ENCODE measurements at places on chromosomes 16 and 17.

- no peak for DNase-seq
Measured at GRCh38 chr17:50272246-50272645, 2.0 kb upstream of the TMEM92 start.

GRCh38 chr17:1186923-1187771, 7.4 kb upstream of the ABR start:
- peak; percentile 69 for DNase-seq

- DNase-seq: no peak
Measured at GRCh38 chr16:11534262-11534661, 52.5 kb downstream of the LITAF start.

DNA sequence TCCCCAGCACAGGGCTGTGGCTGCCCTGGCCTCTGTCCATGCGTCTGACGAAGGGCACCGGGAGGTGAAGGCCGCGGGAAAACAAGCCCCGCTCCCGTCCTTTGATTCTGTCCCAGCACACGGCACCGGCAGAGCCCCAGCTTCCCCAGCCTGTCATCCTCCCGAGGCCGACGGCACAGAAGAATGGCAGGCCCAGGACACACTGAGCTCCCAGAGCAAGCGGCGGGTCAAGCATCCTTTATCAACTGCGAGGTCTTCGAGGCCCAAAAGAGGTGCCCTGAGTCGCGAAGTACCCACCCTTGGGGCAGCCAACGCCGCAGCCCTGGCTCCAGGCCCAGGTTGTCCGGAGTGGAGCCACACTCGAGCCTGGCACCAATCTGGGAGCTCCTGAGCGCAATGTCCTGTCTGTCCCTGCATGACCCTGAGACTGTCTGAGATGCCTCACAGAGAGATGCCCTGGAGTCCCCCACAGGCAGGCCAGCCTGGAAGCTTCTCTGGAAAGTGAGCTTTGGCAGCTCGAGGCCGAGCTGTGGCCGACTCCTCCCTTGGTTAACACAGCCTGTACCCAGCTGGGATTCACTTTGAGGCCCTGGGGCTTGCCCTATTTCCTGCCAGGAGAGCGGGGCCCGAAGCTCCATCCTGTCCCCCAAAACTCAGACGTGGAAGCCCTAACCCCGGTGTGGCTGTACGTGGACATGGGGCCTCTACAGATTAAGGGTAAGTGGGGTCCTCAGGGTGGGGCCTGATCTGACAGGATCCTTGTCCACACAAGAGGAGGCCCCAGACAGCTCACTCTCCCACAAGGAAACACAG, 23.3 kb downstream of the SLC7A5 start:
- DNase-seq: no peak

DNA sequence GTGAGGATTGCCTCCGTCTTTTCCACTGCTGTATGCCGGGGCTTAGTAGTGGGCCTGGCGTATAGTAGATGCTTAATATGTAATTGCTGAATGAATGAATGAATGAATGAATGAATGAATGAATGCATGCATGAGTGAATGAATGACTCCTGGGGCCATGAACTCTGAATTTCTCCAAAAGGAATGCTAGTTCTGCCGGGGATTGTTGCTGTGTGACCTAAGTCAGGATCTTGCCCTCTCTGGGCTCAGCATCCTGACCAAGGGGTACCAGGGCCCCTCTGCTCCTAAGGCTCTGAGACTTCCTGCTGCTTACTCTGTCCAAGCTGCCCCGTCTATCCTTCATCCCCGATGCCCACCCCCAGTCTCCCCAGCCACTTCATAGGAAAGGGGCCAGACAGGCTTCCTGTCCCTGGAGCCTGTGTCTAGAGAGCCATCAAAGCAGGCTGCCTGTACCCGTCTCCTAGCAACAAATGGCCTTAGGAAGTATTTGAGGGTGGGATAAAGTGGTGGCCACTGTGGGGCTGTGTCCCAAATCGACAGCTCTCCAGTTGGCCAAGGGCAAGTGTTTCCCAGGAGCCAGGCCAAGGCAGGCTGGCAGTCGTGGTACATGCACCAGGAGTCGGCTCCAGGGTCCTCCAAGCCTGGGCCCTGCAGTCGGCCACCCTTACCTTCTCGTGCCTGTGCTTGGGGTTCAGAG, 11.6 kb upstream of the MPRIP start:
- DNase-seq: no peak

DNA sequence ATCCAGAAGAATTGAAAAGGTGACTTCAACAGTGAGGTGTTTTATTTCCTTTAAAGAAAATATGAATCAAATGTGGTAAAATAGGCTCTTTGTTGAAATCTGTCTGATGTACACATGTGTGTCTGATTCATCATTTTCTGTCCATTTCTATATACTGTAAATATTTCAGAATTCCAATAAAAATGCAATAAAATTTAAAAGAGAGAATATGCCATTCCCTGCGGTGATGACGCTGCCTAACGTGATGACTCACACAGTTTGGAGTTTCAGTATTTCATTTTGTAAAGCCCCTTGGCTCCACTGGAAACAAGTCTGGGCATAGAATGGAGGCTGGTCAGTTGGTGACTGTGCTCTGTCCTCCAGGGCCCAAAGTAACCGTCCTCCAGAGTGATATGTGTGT, 482.5 kb upstream of the CDH5 start:
- no peak for DNase-seq

- no peak for DNase-seq
Measured at GRCh38 chr17:828761-829160, 46.6 kb downstream of the MRM3 start.

DNA sequence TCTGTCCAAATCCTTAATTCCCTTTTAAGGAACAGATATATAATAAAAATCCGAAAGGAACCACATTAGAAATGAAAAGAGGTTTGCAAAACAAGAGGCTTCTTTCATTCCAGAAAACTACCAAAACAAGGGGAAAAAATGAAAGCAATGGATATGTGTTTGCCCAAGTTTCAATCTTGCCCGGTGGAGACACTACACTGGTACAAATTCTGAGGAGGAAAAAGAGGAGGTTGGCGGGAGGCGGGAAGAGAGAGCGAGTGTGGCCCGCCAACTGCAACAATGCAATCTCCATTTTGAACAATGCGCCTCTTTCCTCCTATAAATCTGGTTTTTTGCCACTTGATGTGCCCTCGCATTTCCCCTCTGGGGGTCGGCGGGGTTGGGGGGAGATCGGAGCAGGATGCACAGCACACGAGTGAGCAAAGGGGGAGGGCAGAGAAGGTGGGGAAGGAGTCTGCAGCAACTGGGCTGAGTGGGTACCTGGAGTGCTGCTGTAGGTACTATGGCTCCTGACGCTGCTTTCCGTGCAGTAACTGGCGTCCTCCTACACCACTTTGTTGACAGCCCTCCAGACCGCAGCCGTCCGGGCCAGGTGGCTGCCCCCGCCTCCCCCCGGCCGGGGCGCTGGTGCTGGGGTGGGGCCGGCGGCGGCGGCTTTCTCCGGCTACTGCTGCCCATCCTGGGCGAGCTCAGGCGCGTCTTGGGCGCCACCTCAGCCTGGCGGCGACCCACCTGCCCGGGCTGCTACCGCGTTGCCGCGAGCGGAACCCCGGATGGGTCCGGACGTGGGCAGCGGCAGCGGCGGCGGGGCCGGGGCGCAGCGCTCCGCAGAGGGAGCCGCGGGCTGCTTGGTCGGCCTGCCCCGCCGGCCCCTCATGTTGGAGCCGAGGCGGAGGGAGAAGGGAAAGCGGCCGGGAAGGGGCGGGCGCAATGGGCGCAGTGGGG, 93.8 kb upstream of the PLEKHM1 start:
- peak; percentile 92 for DNase-seq

GRCh38 chr16:56603589-56603988, 4.8 kb upstream of the MT2A start:
- DNase-seq: peak; percentile 13

GRCh38 chr16:65572156-65572555, 450.3 kb upstream of the CDH11 start:
- DNase-seq: no peak

DNA sequence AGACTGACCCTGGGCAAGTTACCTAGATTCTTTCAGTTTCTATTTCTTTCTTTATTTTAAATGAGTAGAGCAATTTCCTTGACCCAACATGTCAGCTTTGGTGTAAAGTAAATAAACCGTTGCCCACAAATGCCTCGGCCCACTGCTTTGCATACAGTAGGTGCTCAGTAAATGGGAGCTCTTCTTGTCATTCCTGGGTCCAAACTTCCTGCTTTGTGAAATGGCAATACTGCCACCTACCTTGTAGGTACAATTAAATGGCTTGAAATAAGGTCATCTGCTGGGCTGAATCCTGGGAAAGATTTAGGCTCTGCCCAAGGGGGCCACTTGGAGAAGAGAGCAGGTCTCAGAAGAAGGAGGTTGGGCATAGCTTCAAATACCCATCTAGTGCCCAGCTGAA, 253.0 kb downstream of the HS3ST3B1 start:
- DNase-seq: peak; percentile 15

DNA sequence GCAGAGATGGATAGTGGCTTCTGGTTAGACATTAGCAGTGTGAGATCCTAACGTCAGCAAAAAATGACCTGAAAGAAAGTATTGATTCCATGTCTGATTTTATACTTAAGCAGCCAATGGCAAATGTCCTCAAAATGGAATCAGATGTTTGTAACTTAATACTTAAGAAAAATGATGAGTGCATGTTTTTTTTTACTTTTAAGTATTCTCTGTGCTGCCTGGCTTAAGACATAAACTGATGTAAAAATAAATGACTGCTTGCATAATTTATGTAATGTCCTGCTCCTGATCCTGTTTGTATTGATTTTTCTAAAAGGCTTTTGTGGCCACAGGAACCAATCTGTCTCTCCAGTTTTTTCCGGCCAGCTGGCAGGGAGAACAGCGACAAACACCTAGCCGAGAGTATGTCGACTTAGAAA, 7.4 kb downstream of the CBFB start:
- no peak for DNase-seq

GRCh38 chr16:72922714-72923113, 125.2 kb downstream of the ZFHX3 start:
- DNase-seq: no peak

GRCh38 chr16:50479771-50480170, 68.4 kb upstream of the NKD1 start:
- no peak for DNase-seq

- DNase-seq: no peak
Measured at GRCh38 chr17:49523196-49523595, 28.1 kb downstream of the NGFR start.

- DNase-seq: no peak
Measured at GRCh38 chr16:71867939-71868338, 16.0 kb downstream of the ZNF821 start.

GRCh38 chr17:2106308-2106955, 51.5 kb downstream of the HIC1 start:
- DNase-seq: no peak

- DNase-seq: no peak
Measured at GRCh38 chr17:38658741-38659345, 15.9 kb downstream of the EPOP start.

DNA sequence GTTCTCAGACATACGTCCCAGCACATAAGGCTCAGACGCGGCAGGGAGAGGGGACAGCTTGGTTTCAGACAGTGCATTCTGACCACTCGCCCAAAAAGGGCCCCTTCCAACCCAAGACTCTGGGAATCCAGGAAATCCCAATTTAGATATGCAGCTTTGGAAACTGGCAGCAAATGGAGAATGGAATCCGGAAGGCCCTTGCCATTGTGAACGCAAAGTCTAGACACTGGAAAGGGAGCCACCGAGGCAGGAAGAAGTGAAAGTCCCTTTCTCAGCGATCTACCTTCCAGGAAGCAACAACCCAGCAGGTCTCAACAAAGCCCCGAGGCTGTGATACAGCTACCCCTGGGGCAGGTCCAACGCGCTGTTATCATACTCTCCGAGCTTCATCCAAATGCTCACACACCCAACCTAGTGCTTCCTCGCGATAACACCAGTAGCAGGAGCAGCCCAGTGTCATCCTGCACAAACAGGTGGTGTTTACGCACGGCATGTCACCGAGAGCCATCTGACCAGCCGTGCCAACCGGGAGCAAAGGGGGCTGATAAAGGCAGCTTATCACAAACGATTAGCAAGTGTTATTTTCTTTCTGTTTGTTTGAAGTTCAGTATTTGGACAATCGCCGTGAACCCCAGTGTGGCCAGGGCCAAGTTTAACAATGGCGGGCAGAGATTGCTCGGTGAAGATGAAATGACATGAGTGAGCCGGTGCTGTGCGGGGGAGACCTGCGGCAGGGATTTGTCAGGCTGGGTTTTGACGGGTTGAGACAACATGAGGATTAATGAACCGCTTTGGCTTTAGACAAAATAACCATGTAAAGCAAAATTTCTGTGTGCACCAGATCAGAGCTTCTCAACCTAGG, 240.6 kb downstream of the FOXL1 start:
- no peak for DNase-seq

DNA sequence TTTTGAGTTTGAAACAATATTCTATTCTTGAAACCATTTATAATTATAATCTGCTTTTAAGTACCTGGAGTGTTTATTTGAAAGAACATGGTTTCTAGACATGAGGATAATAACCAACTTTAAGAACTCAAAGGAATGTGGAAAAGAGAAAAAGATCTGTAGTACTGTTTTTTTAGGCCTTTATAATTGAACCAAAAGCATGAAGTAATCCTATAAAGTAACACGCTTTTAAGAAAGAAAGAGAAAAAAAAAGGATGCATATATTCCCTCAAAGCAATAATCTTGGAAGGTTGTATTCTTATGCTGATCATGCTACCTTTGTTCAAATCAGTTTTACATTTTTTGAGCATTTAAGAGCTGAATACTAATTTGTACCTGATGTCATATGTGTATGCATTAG, 54.0 kb upstream of the RHBDL3 start:
- no peak for DNase-seq

- DNase-seq: no peak
Measured at GRCh38 chr17:39563476-39563875, 44.2 kb downstream of the NEUROD2 start.

DNA sequence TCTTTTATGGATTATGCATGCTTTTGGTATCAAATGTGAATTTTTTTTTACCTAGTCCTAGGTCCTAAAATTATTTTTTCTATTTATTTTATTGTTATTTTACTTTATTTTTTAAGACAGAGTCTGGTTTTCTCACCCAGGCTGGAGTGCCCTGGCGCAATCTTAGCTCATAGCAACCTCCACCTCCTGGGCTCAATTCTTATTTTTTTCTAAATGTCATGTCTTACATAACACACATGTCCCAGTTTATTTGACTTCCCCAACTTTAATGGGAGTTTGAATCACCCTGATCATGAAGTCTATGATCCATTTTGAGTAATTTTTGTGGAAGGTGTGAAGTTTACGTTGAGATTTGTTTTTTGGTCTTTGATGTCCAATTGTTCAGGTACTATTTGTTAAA, 3.3 kb upstream of the CCL18 start:
- no peak for DNase-seq

GRCh38 chr16:15897834-15898254, 9.4 kb upstream of the CEP20 start:
- DNase-seq: peak; percentile 80

- DNase-seq: no peak
Measured at GRCh38 chr16:62549875-62550274, 513.6 kb upstream of the CDH8 start.

DNA sequence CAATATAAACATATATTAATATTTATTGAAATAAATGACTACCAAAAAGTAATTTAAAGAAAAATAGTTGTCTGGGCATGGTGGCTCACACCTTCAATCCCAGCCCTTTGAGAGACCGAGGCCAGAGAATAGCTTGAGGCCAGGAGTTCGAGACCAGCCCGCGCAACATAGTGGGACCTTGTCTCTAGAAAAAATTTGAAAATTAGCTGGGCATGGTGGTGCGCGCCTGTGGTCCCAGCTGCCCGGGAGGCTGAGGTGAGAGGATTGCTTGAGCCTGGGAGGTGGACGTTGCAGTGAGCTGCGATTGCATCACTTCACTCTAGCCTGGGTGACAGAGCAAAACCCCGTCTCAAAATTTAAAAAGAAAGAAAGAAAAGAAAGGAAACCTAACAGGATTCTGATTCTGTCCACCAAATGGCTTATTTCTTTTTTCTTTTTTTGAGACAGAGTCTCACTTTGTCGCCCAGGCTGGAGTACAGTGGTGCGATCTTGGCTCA, 3.4 kb upstream of the BPTF start:
- DNase-seq: no peak
